ENCODE measurements at places on chromosomes 4 and X. TPM values are rescaled to one million over a fixed set of nuclear protein-coding genes. Genes with fewer than 3 reads are reported as not detected.
A peak's percentile ranks its signal among the peaks of the same experiment; 100 is the strongest.

The SSX4B gene
- total RNA-seq = not detected

The MAGEE2 gene
- not detected for total RNA-seq

The TMSB15C gene
- total RNA-seq = 1.8 TPM

DNA sequence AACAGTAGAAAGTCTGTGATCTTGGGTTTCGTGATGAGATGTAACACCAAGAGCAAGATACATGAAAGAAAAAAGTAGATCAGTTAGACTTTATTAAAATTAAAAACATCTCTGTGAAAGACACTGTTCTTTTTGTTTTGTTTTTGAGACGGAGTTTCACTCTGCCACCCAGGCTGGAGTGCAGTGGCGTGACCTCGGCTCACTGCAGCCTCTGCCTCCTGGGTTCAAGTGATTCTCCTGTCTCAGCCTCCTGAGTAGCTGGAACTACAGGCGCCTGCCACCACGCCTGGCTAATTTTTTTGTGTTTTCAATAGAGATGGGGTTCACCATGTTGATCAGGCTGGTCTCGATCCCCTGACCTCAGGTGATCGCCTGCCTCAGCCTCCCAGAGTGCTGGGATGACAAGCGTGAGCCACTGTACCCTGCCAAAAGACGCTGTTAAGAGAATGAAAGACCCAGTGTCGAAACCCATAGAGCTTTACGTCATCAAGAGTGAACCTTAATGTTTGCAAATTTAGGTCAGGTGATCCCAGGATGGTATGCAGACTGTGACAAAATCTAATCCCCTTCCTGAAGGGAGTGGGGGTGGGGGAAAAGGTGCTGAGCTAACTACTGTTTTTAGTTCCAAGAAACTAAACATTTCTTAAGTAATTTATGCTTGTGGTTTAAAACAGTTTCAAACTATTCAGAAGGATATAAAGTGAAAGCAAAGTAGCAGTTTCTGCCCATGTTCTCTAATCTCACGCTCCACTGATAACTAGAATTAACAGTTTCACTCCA, 8.0 kb downstream of the OFD1 start:
- H3K4me1 ChIP-seq = no peaks in the 10 kb centered on the region
- no peak for DNase-seq
- H3K36me3 ChIP-seq = no peaks in the 10 kb centered on the region
- no peak overlapping the region for H3K27ac ChIP-seq

DNA sequence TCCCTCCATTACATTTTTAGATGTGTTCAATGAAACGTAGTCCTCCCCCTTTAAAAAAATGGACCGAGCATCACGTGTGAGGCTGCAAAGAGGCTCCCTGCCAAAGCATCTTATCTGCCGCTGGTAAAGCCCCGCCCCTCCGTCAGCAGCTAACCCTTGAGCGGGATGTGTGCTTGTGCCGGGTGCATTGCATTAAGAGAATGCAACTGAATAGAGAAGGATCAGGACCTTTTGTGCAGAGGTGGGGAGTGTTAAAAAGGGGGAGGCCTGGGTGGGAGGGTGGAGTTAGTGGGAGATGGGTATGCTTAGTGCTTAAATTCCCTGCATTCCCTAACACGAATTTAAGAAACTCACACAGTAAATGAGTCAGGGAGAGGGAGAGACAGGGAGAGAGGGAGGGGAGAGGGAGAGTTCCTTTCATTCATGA, 66.0 kb downstream of the TBL1X start:
- peak overlapping the region; percentile 48 for H3K27ac ChIP-seq
- peaks cover 25% of the 10 kb centered on the region for H3K4me1 ChIP-seq
- no peaks in the 10 kb centered on the region for H3K27me3 ChIP-seq

- H3K27me3 ChIP-seq = no peaks in the 10 kb centered on the region
- peaks cover 16% of the 10 kb centered on the region for H3K4me1 ChIP-seq
- H3K36me3 ChIP-seq = peaks cover 55% of the 10 kb centered on the region
- no peak overlapping the region for H3K4me3 ChIP-seq
- DNase-seq = peak; percentile 69
These were observed 28.8 kb downstream of the CCNI start for GRCh38 chr4:77047037-77047436.

DNA sequence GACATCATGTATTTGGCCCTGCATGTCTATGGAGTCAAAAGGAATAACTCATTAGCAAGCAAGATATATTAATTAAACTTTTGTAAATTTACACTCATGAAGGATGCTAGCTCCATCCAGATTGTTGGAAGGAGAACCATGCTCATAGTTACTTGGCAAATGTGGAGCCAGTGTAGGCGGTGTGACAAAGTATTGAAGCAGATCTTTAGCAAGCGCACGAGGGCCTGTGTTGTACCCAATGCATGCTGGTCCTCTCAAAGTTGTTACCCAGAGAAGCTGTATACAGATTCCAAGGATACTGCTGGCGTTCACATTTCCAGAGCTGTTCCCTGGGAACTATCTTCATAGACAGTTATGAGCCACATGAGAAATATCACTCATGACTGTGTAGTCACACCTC, 196.4 kb upstream of the MBNL3 start:
- no peak overlapping the region for H3K4me3 ChIP-seq
- no peaks in the 10 kb centered on the region for H3K27me3 ChIP-seq
- no peaks in the 10 kb centered on the region for H3K4me1 ChIP-seq
- H3K36me3 ChIP-seq = no peaks in the 10 kb centered on the region

- H3K36me3 ChIP-seq = no peaks in the 10 kb centered on the region
- no peaks in the 10 kb centered on the region for H3K4me1 ChIP-seq
- H3K27ac ChIP-seq = no peak overlapping the region
- H3K27me3 ChIP-seq = no peaks in the 10 kb centered on the region
These were observed 206.3 kb upstream of the ANXA3 start for GRCh38 chr4:78345237-78345636.
